ENCODE measurements at places on chromosomes 11 and 22.

- no peak for DNase-seq
Observed at GRCh38 chr11:76156971-76157427, 49.3 kb downstream of the WNT11 start.

DNA sequence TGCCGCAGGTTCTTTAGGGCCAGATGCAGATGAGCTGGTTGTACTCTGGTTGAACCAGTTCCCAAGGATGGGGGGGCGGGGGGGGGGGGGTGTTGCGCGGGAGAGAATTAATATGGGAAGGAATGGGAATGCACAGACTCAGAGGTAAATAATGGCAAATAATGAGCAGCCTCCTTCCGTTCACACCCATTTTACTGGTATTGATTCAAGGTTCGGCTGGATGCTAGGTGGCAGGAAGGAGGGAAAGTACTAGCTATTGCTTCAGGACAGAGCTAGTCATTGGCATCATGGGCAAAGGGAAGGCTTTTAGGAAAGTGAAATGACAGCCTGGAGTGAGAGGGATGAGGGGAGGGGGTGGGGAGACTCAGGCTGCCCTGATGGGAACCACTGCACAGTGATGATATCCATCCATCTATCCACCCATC, at the start of gene VSTM5:
Gene VSTM5 (minus strand): TSS at position 25 of the 425 bp plus-strand sequence. CDS start 116 bp downstream, outside the sequence.
- no peak for DNase-seq

DNA sequence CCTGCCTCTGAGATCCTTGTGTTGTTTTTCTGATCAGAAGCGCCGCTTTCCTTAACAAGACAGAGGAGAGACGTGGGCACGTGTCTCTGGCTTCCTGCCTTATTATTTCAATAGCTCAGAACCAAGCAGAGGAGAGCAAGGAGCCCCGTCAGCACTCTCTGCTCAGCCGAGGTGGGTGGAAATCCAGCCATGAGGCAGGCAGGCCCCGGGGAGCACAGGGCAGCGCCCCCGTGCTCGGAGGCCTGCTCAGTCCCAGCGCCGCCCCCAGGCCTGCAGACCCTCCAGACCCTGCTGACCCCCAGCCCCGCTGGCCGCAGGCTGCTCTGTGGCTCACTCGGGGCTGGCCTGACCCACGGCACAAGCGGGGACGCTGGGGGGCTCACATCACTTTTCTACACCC, 162.8 kb downstream of the BRD1 start:
- DNase-seq = no peak

GRCh38 chr11:130737866-130738431, 178.3 kb downstream of the SNX19 start:
- DNase-seq = no peak

- no peak for DNase-seq
Observed at GRCh38 chr22:22895776-22896445, 8.3 kb downstream of the IGLL5 start.

- no peak for DNase-seq
Observed at GRCh38 chr22:42842658-42843370, 14.3 kb downstream of the ARFGAP3 start.

DNA sequence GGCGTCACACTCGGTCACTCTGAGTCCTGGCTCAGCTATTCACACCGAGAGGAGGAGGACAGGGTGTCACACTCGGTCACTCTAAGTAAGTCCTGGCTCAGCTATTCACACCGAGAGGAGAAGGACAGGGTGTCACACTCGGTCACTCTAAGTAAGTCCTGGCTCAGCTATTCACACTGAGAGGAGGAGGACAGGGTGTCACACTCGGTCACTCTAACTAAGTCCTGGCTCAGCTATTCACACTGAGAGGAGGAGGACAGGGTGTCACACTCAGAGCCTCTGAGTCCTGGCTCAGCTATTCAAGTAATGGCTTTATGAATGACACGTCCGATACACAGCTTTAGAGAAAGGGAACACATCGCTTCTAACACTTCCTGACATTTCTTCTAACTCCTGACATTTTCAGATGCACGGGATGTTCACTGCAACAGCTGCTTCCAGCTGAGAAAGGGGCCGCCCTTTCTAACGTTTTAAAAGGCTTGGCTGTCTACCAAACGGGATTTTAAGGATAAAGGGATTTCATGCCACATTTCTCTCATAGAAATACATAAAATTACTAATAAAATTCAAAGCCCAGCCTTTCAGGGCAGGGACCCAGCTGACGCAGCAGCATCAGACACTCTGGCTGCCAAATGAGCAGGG, 28.1 kb downstream of the DRD4 start:
- DNase-seq = no peak

DNA sequence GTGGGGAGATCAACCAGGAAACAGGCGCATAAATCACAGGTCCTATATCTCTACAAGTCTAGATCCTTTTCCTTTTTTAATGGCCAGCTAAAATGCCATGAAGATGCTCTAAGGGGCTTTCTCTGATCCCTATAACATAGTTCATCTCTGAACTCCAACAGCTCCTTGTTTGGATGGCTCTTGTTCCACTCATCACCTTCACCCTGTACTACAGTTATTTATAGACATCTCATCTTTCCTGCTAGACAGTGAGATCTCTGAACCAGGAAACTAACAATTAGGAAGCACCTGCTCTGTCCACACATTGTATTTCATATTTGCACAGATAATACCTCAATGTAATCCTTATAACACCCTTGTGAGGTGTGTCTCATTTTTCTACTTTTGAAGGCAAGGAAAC, 31.6 kb downstream of the KCNA4 start:
- no peak for DNase-seq

DNA sequence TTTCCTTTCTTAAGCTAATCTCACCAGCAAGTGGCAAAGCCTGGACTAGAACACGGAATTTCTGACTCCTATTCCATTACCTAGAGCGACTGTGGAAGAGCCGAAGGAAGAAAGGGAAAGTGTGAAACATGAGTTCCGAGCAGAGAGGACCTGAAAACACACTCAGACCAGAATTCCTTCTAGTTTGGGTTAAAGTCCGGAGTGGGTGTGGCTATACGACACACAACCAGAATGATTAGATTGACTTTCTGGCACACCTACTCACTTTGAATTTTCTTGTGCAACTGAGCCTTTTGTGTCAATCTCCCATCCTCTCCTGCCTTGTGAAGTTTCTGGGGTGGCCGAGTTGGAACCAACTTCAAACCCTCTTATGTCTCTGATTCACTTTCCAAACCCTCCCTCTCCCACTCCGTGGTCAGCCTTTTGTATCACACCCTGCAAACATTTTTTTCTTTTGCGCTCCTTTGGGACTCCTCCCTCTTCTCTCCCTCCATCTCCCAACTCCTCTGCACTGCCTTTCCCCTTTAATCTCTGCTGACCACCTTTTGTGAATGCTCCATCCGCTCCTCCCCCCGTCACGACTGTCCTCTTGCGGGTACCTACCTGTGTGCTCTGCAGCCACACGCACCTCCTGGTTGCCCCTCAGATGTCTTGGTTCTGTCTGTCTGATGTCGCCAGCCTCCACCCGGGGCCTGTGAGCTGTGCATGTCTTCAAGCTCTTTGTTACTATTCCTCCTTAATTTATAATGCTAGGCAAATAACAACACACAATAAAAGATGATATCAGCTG, 86.3 kb upstream of the BLID start:
- no peak for DNase-seq

DNA sequence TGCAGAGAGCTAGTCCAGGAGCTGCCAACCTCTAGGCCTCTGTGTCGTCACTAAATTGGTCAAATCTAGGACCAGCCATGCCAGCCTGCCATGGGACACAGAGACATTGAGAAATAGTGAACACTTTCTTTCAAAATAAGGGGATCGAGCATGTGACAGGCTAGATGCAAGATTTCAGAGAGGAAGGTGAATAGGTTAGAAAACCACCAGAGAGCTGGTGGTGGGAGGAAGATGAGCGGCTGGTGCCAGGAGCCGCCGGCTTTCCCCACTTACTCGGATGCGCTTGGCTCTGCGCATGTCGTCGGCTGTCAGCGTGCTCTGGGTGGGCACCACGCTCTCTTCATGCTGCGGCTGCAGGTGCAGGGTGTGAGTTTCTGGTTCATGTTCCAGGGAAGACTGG, 35.4 kb upstream of the NFRKB start:
- no peak for DNase-seq

DNA sequence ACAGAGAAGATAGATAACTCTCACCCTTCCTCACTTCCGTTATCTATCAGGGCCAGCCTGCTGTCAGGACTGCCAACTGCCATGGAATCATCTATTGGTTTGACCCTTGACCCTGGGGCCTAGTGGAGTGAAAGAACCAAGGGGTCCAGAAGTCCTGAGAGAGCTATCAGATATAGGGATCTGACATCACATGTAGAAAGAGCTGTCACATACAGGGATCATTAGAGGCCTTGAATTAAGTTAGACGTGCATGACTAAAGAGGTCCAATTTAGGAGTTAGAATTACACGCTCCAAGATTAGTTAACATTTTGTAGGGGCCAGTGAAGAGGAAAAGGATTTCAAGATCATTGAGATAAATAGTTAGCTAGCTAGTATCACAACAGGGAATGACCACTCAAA, at the start of gene TMEM225:
Gene TMEM225 (minus strand): TSS at position 101 of the 400 bp plus-strand sequence. CDS start 245 bp downstream, outside the sequence.
- DNase-seq = no peak

DNA sequence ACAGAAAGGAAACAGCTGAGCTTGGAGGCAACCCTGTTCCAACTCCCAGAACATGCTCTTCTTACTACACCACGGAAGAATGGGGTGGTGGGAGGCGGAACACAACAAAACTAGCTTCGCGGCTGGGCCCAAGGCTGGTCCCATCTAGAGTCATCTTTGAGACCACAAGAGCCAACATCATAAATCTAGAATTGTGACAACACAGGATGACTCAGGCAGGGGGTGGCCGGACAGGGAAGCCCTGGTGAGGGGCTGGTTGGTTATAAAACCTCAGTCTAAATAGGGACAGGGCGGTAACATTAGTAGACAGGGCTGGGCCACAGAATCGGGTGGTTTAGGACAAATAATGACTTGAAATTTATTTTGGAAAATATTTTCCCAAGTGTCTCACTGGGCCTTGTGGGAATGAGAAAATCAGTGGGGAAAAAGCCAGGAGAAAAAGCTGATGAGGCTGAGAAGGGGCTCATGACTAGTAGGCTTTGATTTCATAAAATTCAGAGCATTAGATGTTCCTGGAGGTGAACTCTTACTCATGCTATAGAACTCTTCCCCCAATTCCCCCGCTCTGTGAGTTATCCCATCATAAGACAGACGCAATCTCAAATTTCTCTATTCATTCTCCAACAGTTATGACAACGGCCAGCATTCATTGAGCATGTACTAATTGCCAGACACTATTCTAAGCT, 151.8 kb upstream of the TIMP3 start:
- no peak for DNase-seq

DNA sequence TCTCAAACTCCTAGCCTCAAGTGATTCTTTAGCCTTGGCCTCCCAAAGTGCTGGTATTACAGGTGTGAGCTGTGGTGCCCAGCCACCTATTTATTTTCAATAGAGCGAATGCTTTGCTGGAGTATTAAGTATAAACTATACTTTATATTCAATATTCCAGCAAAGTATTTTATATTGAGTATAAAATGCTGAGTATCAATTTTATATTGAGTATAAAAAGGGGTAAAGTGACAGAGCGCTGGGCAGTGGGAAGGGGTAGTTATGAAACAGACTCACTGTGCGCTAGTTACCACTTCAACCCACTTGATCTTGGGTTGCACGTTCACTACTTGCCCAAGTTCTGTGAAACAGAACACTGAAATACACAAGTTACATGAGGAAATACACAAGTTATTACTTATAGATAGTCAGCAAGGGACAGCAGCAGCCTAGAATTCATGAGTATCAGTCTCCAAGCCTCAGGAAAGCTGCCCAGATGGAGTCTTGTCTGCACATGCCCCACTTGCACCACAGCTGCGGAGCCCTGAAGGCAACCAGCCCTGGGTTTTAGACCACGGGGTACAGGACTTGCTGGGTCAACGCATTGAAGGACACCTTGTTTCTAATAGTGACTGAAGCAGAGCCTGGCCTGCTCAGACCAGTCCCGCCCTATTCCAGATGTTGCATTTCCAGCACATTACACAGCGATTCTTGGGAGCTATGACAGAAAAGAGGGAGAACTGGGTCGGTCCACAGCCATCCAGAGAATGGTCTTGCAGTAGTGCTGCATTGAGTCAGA, 51.6 kb upstream of the SYT13 start:
- DNase-seq = no peak

DNA sequence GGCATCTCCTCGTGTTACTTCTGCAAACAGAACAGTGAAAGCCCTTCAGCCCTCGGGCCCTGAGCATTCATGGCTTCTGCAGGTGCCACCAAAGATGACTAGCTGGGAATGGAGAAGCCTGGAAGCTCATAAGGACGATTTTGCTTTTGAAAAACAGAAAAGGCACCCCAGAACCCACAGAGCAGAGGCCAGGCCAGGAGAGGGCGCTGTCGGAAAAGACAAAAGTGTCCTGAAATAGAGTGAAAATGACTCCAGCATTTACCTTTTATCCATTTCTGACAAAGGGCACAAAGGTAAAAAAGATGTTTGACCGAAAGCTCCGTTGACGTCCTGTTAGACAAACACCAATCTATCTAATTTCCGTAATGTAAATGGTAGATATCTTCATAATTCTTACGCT, 37.6 kb downstream of the ZNF195 start:
- DNase-seq = peak; percentile 37

DNA sequence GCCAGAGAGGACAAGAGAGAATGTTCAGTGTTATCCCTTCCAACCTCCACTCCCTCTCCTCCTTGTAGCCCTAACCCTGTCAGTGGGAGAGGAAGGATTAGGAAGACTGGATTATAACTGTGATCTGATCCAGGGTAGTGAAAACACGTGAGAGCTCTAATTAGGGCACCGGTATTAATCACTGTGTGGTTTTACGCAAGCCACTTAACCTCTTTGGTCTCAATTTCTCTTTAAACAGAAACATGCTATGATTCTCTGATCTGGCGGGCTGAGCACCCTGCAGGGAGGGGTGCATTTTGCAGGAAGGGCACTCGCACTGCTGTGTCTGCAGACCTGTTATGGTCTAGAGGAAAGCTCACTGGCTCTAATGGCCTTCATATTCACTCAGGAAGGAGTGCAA, 11.5 kb downstream of the RPL27A start:
- no peak for DNase-seq

DNA sequence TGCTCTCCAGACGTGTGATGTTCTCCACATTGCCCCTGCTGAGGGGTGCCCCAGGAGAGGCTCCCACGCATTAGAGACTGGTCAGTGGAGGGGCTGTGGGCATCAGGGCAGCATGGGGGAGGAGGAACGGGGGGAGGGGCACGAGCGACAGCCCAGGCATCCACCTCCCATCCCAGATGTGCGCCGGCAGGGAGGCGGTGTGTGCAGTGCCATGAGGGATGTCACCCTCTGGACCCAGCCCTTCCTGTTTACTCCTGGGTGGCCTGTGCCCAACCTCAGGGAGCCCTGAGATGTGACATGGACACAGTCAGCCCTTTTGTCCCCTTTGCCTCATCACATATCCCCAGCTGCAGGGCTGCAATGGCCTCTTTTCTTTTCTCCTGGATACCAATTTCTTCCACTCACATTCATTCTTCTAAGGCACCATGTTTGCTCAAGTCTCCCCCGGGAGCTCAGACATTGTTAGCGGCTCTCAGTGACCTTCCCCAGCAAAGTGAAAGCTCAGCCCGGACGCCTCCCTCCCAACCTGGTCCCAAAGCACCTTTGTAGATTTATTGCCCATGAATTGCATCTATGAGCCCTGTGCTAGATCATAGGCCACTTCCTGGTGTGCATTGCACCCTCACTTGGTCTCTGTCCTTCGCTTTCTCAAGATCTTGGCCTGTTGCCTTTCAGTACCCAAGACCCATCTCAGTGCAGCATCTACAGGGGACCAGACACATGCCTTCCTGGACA, 150.6 kb downstream of the CEP164 start:
- no peak for DNase-seq

Measured in activated effector memory CD4-positive, alpha-beta T cell treated with Interleukin-2 at 50 U/mL for 16 hours (primary cell).